ENCODE measurements at places on chromosomes 1 and 21.

DNA sequence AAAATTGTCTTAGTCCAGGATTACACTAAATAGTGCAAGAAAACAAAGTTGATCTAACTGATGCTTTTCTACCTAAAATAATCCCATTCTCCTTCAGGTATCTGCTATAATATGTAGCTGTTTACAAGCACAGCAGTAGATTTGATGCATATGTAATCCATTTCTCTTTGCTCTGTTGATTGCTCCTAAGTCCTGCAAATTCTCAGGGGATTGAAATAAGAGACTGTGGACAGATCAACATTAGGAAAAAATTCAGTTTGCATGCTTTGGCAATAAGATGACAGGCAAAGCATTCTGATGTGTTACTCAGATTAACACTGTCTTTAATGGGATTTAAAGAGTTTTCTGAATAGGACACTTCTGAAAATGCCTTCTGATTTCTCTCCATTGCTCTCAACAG is 34.7 kb downstream of the RNF11 start:
- no peak for DNase-seq

DNA sequence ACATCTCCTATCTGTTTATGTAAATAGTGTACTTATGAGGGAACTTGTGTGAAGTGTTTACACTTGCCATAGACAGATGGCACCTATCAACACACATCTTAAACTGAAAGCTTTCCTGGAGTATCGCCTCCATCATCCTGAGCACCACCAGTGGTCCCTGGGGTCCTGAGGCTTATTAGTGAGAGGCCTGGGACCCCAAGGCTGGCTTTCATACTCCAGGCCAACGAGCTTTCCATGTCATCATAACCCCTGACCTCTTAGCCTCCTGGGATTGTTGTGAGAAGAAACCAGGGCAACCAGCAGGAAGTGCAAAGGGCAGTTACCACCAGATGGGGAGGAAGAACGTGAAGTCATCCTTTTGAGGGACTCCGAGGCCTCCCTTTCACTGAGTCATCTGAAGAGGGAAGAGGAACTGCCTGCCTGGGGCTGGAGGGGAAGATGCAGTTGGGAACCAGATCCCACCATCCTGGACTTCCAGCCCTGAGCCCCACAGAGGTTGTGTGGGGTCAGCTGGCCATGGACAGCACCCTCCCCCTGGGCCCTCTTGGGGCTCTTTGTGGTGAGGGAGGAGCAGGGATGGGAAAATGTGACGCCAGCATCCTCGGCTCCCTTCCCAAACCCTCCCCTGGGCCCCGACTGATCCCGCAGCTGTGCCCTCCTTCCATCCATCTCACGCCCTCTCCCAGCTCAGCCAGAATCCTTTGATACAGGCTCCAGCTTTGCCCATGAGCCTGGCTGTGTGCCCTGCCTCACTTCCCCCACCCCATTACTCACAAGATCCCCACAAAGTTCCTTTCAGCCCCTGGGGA is 5.8 kb downstream of the INKA2 start:
- DNase-seq = no peak

DNA sequence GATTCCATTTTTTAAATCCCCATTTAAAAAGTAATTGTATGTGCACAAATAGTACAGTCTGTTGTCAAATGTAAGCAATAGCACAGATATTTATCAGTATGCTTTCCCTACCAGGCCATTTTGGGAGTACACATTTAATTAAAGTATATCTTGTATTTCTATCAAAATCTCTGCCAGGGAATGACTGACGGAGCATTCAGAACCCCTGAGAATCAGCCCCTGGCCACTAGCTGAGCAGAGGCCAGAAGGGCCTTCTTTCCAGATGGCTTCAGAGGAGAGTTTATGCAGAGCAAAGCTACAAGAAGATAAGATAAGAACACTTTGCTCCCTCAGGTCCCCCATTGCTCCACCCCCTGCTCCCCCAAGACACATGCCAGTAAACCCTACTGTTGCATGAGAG is 99.9 kb upstream of the PROX1 start:
- DNase-seq = no peak

GRCh38 chr21:14600569-14601297 is 54.6 kb upstream of the SAMSN1 start:
- DNase-seq = no peak

All from non-pigmented ciliary epithelial cell (primary cell).